D721Med (cell line): ENCODE measurements at places on chromosomes 4 and X.

GRCh38 chr4:24693636-24694035 lies 101.7 kb upstream of the SOD3 start:
- no peak for DNase-seq

- DNase-seq, result no peak
Measured at GRCh38 chr4:69070590-69070989, 25.7 kb upstream of the UGT2B7 start.

- no peak for DNase-seq
Measured at GRCh38 chrX:4764888-4765287, 1051.4 kb upstream of the PRKX start.

DNA sequence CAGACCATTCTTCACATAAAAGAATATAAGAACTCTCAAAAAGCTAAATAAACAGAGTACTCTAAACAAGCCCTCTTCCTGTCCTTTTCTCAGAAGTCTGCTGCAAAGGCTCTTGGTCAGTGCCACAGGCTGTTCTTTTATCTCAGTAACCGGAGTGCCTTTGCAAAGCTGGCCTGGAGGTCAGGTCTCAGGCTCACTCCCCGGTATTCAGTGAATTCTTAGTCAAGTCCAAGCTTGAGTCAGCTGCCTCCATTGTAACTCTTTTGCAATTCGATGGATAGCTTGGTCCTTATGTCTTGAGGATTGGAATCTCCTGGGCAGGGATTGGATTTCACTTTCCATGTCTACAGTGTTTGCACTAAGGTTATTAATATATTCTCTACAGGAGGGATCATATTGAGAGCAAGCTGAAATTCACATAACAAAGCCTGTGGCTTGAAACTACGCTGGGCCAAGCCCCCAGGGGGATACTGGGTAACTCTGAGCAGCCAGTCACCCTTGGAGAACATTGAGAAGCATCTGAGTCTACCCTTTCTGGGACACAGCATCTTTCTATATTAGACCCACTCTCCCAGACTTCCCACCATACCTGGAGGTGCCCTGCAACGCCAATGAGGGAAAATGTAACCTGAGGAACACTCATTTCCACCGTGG lies 10.0 kb upstream of the HS6ST2 start:
- no peak for DNase-seq

DNA sequence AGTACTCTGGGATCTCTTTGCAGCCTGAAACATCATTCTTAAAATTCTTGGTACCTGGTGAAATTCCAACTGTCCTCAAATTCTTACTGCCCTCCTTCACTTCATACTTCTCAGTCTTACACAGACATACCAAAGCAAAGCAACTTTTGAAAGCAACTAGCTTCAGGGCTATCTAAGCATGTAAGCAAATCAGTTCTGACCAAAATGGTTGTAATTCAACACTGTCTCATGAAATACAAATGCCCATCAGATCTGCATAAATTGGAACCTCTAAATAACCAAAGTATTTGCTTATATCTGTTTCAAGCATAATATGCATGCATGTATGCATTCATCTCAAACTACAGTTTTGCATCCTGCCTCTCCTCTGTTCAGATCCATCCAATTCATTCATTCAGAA lies 308.1 kb upstream of the PPARGC1A start:
- no peak for DNase-seq

GRCh38 chr4:73507541-73507940 lies 26.0 kb downstream of the AFM start:
- DNase-seq, result no peak

DNA sequence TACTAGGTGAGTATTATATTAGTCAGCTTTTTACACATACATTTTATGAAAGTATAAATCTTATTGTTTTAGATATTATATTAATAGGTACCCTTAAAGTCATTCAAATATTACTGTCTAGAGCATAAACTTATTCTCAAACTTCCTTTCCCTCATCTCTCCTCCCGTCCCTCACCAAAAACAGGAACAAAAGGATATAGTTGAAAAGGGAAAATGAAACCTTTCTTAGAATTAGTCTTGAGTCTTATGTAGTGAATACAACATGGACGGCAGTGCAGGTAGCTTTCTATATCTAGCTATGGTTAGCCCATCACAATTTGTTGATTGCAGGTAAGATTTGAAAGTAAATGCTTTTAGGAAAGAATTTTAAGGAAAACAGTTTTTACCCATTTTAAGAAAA lies 65.6 kb downstream of the RBPJ start:
- DNase-seq, result no peak
